CD4-positive, alpha-beta T cell treated with Interleukin-4 for 4 hours (primary cell): ENCODE measurements at places on chromosomes 12 and 14.

- DNase-seq = no peak
Measured at GRCh38 chr14:66918527-66918926, 270.7 kb upstream of the GARIN2 start.

DNA sequence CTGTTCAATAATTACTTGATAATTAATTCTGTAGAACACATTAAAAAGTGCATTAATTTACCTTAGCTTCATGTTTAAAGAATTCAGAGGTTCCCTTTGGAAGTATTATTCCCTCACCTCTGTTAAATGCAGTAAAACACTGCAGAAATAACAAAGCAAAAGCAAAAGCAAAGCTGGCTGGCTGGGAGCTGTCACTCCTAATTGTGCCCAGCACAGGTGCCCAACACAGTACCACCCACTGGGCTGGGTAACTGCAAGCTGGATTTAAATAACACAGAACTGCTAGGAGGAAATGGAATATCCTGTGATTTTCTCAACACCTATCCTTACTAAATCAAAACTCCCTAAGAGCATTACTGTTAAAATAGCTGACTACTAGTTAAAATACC, 72.6 kb downstream of the SLC2A13 start:
- no peak for DNase-seq

DNA sequence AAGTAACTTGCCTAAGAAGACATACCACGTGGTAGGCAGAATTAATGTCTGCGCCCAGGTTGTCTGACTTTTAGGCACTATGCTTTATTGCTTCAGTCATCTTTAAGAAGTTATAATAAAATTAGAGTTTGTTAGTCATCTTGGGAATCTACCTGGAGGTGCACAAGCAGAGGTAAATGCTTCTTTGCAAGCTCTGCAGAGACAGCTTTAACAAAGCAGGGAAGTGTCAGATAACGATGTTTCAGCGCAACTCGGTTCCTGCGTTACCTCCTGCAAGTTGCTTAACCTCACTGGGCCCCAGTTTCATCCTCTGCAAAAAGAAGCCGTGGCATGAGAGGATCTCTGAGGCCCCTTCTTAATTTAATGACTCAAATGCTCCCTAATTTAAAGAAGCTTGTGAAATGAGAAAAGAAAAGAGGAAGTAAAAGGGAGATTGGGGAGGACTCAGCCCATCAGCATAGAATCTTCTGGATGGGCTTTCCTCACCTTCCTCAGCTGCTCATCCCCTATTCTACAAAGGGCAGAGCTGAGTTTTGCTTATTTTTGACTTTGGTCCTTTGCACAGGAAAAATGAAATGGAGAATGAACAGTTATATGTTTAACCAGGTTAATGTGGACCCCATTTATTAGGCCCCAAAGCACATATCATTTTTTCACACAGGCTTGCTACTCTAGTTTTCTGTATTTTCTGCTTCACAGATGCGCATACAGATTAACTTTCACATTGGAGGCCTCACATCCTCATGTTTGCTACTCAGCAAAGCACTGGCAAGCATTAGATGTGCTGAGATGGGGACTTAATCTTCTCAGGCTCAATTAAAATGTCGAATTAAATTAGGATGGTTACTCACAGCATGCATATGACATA, 5.1 kb downstream of the ARHGDIB start:
- DNase-seq = peak; percentile 80

- DNase-seq = no peak
Measured at GRCh38 chr12:58537278-58537677, 383.0 kb downstream of the LRIG3 start.

DNA sequence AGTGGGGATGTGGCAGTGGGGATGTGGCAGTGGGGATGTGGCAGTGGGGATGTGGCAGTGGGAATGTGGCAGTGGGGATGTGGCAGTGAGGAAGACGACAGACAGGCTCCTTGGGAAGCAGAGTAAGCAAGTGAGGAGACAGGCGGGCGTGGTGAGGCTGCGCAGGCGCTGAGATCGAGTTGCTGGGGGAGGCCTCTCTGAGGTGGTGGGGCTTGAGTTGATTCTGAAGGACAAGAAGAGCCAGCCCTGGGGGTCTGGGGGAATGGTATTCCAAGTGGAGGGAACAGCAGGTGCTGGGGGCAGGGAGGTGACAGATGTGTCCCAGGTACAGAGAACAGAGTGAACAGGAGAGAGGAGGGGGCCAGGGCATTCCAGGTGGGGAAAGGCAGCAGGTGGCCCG, 33.8 kb upstream of the TSPAN9 start:
- no peak for DNase-seq

GRCh38 chr14:55977392-55978150, 140.6 kb upstream of the PELI2 start:
- DNase-seq = no peak

- DNase-seq = no peak
Measured at GRCh38 chr12:125518074-125518473, 452.8 kb downstream of the AACS start.

GRCh38 chr12:50841716-50842531, 802 bp upstream of the TMPRSS12 start:
- DNase-seq = no peak

DNA sequence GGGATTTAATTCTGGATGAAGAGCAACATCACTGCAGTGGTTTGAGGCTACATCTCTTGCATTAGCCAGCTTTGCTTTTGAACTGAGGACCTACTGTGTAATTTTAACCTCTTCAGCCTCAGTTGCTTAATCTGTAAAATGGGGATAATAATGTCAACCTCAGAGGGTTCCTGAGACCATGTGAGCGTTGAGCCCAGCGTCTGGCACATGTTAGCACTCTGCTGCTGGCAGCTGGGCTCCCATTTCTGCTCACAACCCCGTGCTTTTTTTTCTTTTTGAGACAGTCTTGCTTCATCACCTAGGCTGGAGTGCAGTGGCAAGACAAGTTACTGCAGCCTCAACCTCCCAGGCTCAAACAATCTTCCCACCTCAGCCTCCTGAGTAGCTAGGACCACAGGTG, 31.6 kb downstream of the TESC start:
- no peak for DNase-seq

- DNase-seq = no peak
Measured at GRCh38 chr14:55976655-55977054, 141.6 kb upstream of the PELI2 start.

- peak; percentile 25 for DNase-seq
Measured at GRCh38 chr12:122422730-122423257, 325 bp upstream of the CLIP1 start.

DNA sequence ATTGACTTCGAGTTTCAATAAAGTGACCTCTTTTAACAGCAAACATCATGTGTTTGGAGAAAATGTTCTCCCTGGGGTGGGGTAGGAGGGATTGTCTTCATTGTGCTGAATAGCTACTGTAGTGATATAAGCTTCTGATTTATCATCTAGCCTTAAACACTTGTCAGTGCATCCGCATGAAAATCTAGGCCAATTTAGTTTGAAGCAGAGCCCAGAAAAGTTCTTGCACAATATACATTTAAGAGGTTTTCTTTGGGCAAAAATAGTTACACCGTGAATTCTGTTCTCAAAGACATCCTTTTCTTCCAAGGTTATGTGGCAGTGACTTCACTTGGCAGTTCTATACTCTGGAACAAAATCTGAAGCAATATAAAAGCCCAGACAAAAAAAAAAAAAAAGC, 136.0 kb upstream of the IFNG-AS1 start:
- DNase-seq = no peak

DNA sequence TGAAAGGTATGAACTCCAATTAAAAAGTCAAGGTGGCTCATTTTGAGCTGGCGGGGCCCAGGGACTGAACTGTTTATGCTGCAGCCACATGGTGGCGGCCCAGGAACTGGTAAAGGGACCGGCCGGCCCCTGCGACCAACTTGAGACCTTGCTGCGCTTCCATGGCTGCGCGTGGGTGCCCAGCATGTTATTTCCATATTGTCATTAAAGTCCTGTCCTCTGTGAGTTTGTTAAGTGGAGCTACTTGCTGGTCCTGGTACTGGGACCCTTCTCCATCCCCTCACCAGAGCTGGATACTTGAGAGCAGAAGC, 62.3 kb downstream of the BEGAIN start:
- peak; percentile 15 for DNase-seq

DNA sequence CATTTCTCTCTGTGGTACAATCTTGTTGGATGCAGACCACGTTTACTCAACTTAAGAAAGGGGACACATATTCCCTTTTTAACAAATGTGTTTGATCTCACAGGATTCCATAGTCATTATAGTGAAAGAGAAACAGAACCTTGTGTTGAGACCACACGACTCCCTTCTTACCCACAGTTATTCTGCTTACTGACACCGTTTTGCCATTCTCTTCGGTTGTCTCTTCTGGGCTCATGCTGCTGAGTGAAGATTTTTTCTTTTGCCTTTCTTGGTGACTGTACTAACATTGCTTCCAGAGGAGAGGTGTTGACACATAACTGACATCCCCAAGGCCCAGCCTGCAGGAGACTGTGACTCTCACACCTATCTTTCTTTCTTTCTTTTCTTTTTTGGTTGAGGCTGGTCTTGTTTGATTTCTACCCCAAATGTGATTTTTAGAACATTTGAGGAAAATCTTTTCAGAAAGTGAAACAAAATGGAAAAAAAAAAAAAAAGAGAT, 61.2 kb upstream of the OTOGL start:
- no peak for DNase-seq

- DNase-seq = peak; percentile 30
Measured at GRCh38 chr12:69052613-69053408, 119.8 kb upstream of the CPM start.
